ENCODE measurements at places on chromosomes 12 and 14.

GRCh38 chr12:124563401-124563800, 4.0 kb downstream of the NCOR2 start:
- no peak for DNase-seq

DNA sequence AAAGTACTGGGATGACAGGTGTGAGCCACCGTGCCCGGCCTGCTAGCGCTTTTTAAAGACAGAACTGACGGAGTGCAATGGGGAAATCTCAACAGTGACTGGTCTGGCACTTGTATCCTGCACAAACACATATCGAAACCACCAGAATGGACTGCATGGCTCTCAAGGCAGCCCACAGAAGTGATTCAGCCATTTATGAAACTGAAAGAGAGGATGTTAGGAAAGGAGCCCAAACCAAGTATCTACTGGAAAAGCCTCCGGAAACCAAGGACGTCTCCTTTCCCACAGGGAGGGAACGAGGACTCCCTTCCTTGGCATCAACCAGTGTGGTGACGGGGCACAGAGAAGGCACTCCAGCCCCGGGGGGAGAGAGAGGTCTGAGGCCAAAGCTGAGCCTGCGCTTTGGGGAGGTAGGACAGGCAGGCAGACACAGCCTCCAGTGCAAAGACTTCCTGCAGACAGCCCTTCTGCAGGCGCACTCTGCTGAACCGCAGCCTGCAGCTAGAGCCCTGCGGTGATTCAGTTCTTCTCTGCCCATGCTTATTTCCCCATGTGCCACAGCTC, 16.5 kb downstream of the SLC15A4 start:
- no peak for DNase-seq

DNA sequence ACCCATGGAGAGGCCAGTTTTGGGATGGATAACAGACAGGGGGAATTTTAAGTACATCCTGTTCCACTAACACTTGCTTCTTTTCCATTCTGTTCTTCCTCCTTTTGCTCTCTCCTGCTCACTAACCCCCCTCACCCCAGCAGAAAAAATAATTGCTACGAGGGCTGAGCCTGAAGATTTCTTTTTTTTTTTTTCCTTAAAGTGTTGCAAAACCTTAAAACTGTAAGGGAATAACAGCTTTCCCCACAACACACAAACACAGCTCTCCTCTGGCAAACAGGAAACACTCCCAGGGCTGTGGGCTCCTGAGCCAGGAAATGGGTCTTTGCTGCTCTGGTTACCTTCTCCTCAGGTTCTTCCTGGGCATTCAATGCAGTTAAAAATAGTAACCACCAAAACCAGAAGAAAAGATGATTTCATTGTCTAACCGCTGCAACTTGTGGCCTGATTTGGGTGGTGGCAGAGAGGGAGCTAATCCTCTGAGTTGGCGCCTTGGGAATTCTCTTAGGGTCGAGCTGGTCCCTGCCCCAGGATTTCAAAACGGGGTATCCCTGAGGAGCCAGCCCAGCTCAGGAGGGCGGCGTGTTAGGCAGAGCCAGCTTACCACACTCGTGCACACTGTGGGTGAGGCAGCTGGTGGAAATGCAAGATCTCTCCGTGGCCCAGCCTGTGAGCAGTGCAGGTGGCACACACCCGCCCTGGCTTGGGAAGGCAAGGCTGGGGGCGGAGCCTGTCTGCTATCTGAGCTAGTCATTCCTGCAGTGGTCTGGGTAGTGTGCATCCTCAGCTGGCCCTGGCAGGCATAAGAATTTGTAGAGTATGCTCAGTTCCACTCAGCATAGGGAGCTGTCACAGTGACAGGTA, 17.1 kb upstream of the EMP1 start:
- peak; percentile 23 for DNase-seq

DNA sequence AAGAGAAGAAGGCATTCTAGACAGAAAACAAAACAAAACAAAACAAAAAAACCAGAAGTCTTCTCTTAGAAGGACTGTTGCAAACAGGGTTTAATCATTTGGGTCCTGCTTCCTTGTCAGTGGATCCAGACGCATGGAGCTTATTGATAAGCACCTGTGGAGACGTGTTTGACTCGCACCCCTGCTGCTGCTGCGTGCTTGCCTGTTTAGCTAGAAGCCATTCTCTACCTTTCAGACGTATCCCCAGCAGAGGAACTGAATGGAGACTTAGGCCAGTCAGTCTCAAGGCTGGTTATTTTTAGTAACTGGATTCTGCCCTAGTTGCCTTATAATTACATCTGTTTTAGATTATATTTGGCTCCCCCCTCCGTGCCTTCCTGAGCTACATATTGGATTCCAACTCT, 186.1 kb upstream of the EEA1 start:
- no peak for DNase-seq

- DNase-seq: no peak
These were observed 813 bp upstream of the CCDC184 start for GRCh38 chr12:48182631-48183030.

- DNase-seq: no peak
These were observed 76.1 kb downstream of the OTOGL start for GRCh38 chr12:80175307-80175930.

- no peak for DNase-seq
These were observed 181.4 kb upstream of the PWP1 start for GRCh38 chr12:107503887-107504885.

DNA sequence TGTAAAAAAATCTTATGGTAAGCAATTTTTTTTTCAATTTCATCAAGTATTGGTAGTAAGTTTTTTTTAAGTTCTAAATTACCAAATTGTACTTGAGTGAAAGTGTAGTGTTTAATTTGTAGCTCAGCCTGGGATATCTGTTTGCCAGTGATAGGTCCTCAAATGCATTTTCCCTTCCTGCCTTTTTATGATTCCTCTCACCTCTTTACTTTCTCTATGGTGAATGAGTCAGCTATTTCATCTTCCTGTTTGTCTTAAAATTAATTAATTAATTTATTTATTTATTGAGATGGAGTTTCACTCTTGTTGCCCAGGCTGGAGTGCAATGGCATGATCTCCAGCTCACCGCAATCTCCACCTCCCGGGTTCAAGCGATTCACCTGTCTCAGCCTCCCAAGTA, 10.6 kb downstream of the SRP54 start:
- no peak for DNase-seq

DNA sequence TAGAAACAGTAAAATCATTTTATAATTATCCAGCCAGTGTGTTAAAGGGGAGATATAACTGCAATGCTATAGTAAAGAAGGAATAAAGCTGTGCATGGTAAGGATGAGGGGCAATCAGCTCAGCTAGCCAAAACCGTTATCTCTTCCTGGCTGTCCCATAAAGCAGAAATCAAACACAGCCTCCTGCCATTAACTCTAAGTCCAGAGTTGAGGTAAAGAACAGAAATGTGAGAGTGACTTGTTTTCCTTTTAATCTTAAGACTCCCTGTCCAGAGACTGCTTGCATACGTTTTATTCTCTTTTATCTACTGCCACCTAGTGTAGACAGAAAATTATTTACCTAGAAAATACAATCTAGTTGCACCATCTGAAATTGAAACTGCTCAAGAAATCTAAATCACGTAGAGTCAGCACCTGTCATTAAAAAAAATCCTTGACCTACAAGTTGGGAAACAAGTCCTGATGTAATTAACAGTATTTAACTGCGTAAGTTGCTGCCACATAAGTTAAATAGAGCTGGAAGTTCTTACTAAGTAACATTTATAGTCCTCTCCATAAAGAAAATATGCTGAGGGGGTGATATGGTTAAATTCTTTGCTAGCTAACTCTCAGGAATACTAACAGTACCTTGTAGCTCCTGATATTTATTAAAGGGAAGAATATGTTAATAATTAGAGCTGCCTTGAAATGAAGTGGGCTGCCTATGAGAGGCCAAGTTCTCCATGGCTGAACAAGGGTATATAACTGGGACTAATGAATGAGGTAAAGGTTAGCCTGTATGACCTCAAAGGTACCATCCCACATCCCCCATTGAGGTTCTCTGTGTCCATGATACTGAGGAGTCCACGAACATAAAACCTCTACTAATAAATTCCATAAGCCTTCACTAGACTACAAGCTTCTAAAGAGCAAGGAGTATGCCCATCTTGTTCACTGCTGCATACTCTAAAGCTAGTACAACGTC, 62.7 kb downstream of the GALNT4 start:
- DNase-seq: no peak

- no peak for DNase-seq
These were observed 138.5 kb downstream of the KICS2 start for GRCh38 chr12:64083285-64084210.

GRCh38 chr14:76870166-76870565, 44.0 kb downstream of the LRRC74A start:
- no peak for DNase-seq

DNA sequence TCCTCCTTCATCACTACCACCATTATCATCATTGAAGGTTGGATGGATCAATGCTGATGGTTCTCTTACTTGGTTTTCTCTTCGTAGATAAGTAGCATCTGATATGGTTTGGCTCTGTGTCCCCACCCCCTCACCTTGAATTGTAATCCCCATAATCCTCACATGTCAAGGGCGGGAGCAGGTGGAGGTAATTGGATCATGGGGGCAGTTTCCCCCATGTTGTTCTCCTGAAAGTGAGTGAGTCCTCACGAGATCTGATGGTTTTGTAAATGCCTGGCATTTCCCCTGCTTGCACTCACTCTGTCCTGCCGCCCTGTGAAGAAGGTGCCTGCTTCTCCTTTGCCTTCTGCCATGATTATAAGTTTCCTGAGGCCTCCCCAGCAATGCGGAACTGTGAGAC, 172.4 kb upstream of the PWP1 start:
- no peak for DNase-seq

DNA sequence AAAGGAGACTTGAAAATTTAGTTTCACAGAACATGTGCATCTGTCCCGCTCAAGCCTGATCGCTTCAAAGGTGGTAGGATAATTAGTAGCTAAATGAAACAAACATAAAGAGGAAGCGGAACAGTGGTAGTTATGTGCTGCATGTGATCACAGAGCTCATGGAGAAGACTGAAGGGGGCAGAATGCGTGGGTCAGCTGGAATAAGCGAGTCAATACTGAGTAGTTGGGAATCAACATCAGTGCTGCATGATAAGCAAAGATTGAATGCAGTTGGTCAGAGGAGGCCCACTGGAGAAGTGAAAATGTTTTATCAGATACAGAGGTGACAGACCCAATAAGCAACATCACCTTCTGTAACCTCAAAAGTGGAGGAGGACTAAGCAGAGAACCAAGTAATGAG, 95.1 kb upstream of the RFX4 start:
- no peak for DNase-seq

- no peak for DNase-seq
These were observed 116.0 kb upstream of the PTPRR start for GRCh38 chr12:71036526-71036925.

DNA sequence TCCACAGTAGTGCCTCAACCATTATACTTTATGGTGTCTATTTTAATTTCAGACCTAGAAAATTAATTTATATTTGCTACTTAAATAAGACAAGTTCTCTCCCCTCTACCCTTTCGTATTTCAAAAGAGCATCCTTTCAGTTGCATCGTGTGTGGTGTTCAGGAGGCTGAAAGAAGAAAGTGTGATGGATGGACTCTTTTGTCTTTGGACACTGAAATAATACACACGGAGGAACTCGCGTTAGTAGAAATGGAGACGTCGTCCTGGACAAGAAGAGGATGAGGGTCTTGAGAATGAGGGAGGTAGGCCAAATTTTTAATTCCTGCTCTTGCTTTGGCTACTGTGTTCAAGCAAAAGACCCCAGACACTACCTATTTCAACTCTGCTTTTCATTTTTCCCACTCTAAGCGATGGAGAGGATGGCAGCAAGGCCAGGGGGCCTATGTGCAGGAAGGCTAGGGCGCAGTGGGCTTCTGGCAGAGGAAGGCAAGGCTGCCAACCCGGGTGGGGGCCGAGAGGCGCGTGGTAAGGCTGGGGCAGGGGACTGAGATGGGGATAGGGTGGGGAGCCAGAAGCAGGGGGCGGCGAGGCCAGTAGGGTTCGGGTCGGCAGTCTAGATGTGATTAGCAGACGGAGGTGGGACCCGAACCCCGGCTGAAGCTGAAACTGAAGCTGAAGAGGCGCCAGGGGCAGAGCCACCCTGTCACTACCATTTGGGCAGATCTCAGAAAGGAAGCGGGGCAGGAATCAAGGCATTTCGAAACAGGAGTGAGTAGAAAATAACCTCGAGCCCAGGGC, 722 bp downstream of the TMED8 start:
- no peak for DNase-seq

- no peak for DNase-seq
These were observed 26.9 kb downstream of the PPM1A start for GRCh38 chr14:60275932-60276331.

DNA sequence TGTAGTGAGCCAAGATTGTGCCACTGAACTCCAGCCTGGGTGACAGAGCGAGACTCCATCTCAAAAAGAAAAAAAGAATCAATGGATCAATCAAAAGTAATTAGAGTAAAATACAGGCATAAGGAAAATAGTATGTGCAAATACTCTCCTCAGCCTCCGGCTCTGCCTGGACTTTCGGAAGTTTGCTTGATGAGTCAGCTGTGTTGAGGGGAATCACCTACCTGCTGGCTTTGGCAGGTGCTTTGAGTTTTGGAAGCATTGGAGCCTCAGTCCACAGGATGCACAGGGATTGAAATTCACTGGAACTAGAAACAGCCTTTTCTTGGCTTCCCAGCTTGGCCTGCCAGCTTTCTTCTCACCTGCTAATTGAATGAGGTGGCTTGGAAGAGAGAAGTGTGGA, 268.2 kb downstream of the PCNX1 start:
- DNase-seq: no peak

- peak; percentile 84 for DNase-seq
These were observed 29.1 kb downstream of the SH2B3 start for GRCh38 chr12:111434680-111435338.

- no peak for DNase-seq
These were observed 150.1 kb upstream of the SOX5 start for GRCh38 chr12:24099576-24099975.

DNA sequence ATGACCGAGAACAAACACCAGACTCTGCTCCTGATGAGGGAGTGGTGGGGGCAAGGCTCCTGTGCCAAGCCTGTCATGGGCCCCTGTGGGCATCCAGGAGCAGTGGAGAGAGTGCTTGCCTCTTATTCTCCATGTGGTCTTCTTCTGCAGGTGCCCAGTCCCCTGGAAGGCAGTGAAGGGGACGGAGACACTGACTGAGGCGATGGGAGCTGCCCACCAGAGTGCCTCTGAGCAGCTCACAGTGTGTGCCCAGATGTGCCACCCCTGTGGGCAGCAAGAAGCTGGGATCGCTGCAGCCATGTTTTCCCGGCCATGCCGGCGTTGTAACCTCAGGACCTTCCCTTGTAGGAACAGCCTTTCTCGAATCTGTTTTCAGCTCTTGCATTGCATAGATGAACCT, 6.4 kb upstream of the EP400 start:
- DNase-seq: no peak
